ENCODE measurements at places on chromosomes 5 and 9. TPM values are rescaled to one million over a fixed set of nuclear protein-coding genes. Genes with fewer than 3 reads are reported as not detected.

GM2A gene
- total RNA-seq = 8.9 TPM

HTR4 gene
- not detected for total RNA-seq

ABITRAM gene
- total RNA-seq = 6.3 TPM

PCSK1 gene
- 7.9 TPM for total RNA-seq

NTRK2 gene
- 37.9 TPM for total RNA-seq

SLC6A18 gene
- not detected for total RNA-seq

GRXCR2 gene
- total RNA-seq = not detected

ZNF484 gene
- 5.3 TPM for total RNA-seq

FGFR4 gene
- 33.7 TPM for total RNA-seq

FOXD4L6 gene
- not detected for total RNA-seq

GFRA3 gene
- 1.8 TPM for total RNA-seq

BARX1 gene
- total RNA-seq = 5.6 TPM

Data from body of pancreas (tissue), 4 donors.